ENCODE measurements at places on chromosomes 6 and 20.

DNA sequence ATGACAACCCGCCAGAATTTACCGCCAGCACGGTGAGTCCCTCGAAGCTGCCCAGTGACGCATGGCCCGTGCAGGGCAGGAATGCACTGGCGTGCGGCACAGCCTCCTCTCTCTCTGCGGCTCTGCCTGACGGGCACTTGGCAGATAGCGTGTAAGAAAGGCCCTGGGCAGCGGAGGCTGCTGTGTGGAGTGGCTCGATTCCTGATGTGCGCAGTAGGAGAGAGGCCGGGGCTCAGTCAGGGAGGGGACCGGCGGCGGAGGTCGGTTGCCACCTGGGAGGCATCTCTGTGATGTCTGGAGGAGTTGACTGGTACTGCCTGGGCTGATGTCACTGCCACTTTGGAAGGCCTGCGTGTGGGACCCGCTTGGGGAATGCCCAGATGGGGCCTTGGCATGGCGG lies 170.7 kb downstream of the TAF4 start:
- H3K4me1 ChIP-seq, result no peaks in the 10 kb centered on the region
- no peak for DNase-seq
- peaks cover 7% of the 10 kb centered on the region for H3K36me3 ChIP-seq
- peaks cover 5% of the 10 kb centered on the region for H3K27me3 ChIP-seq
- H3K27ac ChIP-seq, result no peak overlapping the region

DNA sequence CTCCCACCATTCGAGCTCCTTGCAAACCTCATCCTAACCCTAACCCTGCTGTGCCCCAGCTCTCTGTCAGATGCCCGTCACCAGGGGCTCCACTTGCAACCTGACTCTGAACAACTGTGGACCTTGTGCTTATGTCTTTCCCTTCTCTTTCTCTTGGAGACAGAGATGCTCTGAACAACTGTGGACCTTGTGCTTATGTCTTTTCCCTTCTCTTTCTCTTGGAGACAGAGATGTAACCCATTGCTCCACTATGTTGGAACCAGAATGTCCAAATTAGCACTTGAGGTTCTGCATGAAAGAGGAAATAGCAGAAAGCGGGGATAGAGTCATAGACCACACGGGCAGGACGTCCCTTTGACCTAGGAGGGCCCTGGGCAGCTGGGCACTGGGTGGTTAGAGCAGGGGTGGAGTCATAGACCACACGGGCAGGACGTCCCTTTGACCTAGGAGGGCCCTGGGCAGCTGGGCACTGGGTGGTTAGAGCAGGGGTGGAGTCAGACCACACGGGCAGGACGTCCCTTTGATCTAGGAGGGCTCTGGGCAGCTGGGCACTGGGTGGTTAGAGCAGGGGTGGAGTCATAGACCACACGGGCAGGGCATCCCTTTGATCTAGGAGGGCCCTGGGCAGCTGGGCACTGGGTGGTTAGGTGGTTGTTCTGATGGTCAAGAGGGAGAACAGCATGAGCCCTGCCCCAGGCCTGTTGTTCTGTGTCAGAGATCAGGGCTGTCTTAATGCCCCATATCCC lies 22.2 kb downstream of the PCMTD2 start:
- peaks cover 9% of the 10 kb centered on the region for H3K27me3 ChIP-seq
- no peaks in the 10 kb centered on the region for H3K36me3 ChIP-seq
- no peaks in the 10 kb centered on the region for H3K4me1 ChIP-seq
- H3K4me3 ChIP-seq, result no peak overlapping the region
- no peak overlapping the region for H3K27ac ChIP-seq

GRCh38 chr20:3818155-3819151 lies 1.9 kb upstream of the AP5S1 start:
- H3K27me3 ChIP-seq, result no peaks in the 10 kb centered on the region
- no peak overlapping the region for H3K4me3 ChIP-seq
- peaks cover 32% of the 10 kb centered on the region for H3K4me1 ChIP-seq
- peaks cover 13% of the 10 kb centered on the region for H3K36me3 ChIP-seq
- peak overlapping the region; percentile 82 for H3K27ac ChIP-seq

GRCh38 chr20:51373713-51374455 lies 168.6 kb downstream of the NFATC2 start:
- peaks cover 4% of the 10 kb centered on the region for H3K27me3 ChIP-seq
- peaks cover 12% of the 10 kb centered on the region for H3K4me1 ChIP-seq
- H3K27ac ChIP-seq, result no peak overlapping the region
- H3K36me3 ChIP-seq, result no peaks in the 10 kb centered on the region
- DNase-seq, result no peak

- H3K27me3 ChIP-seq, result no peaks in the 10 kb centered on the region
- no peaks in the 10 kb centered on the region for H3K4me1 ChIP-seq
- no peak overlapping the region for H3K4me3 ChIP-seq
- no peak for DNase-seq
- peaks cover 84% of the 10 kb centered on the region for H3K36me3 ChIP-seq
- H3K27ac ChIP-seq, result no peak overlapping the region
Observed at GRCh38 chr6:109360791-109361190, 21.5 kb downstream of the CD164 start.

DNA sequence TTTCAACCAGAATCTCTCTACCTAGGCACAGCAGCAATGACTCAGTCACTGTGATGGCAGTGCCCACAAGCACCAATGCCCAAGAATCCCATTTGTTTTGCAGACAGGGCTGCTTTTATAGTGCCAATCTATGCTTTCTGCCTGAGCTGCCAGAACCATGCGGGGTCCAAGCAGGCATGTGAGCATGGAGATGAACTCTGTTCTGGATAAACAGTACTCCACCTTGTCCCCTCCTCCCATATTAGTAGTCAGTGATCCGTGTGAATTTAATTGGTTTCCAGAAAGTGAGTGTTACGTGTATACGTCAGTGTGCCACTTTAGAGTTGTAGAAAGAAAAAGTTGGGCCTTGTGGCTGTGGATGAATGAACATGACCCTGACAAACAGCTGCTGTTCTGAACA lies 79.4 kb downstream of the SASH1 start:
- H3K27ac ChIP-seq, result no peak overlapping the region
- no peak for DNase-seq
- H3K4me3 ChIP-seq, result no peak overlapping the region
- H3K4me1 ChIP-seq, result peaks cover 29% of the 10 kb centered on the region
- H3K27me3 ChIP-seq, result peaks cover 1% of the 10 kb centered on the region

- peak overlapping the region; percentile 77 for H3K27ac ChIP-seq
- H3K27me3 ChIP-seq, result peaks cover 2% of the 10 kb centered on the region
- H3K36me3 ChIP-seq, result peaks cover 5% of the 10 kb centered on the region
- H3K4me1 ChIP-seq, result peaks cover 68% of the 10 kb centered on the region
Observed at GRCh38 chr6:56346958-56347357, 99.6 kb upstream of the COL21A1 start.

DNA sequence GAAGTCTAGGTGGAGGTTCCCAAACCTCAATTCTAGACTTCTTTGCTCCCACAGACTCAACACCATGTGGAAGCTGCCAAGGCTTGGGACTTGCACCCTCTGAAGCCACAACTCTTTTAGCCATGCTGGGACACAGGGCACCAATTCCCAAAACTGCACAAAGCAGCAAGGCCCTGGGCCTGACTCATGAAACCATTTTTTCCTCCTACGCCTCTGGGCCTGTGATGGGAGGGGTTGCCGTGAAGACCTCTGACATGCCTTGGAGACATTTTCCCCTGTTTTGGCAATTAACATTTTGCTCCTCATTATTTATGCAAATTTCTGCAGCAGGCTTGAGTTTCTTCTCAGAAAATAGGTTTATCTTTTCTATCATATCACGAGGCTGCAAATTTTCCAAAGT lies 355.4 kb upstream of the RUNX2 start:
- H3K4me3 ChIP-seq, result no peak overlapping the region
- peaks cover 6% of the 10 kb centered on the region for H3K4me1 ChIP-seq
- no peak overlapping the region for H3K27ac ChIP-seq
- no peak for DNase-seq
- H3K36me3 ChIP-seq, result peaks cover 29% of the 10 kb centered on the region
- peaks cover 2% of the 10 kb centered on the region for H3K27me3 ChIP-seq

- H3K36me3 ChIP-seq, result no peaks in the 10 kb centered on the region
- peak overlapping the region; percentile 96 for H3K27ac ChIP-seq
- peaks cover 47% of the 10 kb centered on the region for H3K4me1 ChIP-seq
- peak; percentile 88 for DNase-seq
Observed at GRCh38 chr6:11917951-11918738, 94.0 kb upstream of the HIVEP1 start.

GRCh38 chr6:85107701-85108100 lies 342.2 kb upstream of the NT5E start:
- H3K36me3 ChIP-seq, result no peaks in the 10 kb centered on the region
- H3K27ac ChIP-seq, result no peak overlapping the region
- no peaks in the 10 kb centered on the region for H3K4me1 ChIP-seq
- H3K27me3 ChIP-seq, result peaks cover 3% of the 10 kb centered on the region
- DNase-seq, result no peak
- H3K4me3 ChIP-seq, result no peak overlapping the region

GRCh38 chr6:72421387-72421786 lies 200.5 kb upstream of the KCNQ5 start:
- H3K36me3 ChIP-seq, result no peaks in the 10 kb centered on the region
- peak overlapping the region; percentile 93 for H3K27ac ChIP-seq
- peak; percentile 17 for DNase-seq
- H3K27me3 ChIP-seq, result no peaks in the 10 kb centered on the region

- H3K4me3 ChIP-seq, result no peak overlapping the region
- H3K4me1 ChIP-seq, result peaks cover 20% of the 10 kb centered on the region
- no peak for DNase-seq
- no peaks in the 10 kb centered on the region for H3K36me3 ChIP-seq
- H3K27ac ChIP-seq, result no peak overlapping the region
Observed at GRCh38 chr6:134314006-134314821, 3.7 kb downstream of the SGK1 start.
